ENCODE measurements at places on chromosomes 5 and 9.

DNA sequence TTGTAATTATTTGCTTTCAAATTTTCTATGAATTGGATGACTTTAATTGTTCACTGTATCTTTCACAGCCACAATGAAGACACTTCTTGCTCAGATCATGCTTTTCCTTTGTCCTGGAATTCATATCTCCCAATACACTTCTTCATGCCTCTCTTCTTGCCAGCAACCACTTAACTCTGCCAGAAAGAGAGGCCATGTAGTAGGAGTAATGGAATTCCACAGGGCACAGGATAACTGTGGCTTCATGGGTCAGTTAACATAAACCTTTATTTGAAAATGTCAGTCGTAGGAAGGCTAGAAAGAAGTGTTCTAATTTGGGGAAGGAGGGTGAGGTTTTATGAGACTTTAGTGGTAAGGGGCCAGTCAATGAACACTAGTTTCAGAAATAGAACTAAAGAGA, 190.3 kb downstream of the TMEM167A start:
- DNase-seq, result no peak

DNA sequence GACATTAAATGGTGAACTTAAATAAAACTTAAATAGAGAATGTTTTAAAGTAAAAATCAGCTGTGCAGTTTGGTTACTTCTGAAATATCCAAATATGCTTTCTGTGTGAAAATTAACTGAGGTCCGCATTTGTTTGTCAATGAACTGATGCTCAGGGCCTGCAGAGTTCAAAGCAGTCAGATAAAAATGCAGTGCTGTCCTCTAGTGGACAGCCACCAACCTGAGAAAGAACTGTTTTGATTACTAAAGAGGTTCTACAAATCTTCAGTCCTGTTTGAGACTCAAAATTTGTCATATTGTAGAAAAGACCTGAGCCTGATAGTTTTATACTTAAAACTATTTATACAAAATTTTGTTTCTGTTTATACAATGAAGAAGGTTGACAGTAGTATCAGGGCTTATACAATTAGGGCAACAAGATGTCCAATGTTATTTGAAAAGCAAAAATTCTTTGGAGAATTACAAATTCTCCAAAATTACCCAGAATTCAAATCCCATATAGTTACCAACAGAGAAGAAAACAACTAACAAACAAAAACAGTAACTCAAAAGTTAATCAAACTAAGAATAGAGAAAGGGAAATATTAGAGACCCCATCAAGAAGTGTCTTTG, 232.3 kb upstream of the TBCA start:
- peak; percentile 91 for DNase-seq

DNA sequence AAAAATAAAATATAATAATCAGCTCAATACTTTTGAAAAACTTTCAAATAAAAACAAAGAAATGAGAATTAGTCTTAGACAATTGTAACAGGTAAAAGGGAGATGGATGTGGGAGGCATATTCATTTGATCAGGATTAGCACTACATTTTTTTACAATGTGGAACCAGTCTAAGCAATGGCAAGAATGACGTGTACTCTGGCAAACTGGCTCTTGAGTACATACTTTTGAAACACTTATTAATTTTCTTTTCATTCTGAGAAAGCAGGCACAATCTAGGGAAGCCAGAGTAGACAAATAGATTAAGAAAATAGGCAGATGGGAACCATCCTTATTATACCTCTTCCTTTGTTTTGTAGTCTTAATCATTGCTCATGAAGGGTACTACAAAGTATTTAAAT, 79.7 kb downstream of the MEF2C start:
- DNase-seq, result no peak

- DNase-seq, result no peak
Measured at GRCh38 chr5:76495870-76496269, 92.8 kb downstream of the IQGAP2 start.

GRCh38 chr9:9142001-9142400, 1342.4 kb upstream of the DMAC1 start:
- no peak for DNase-seq

GRCh38 chr5:142748568-142749249, 21.5 kb upstream of the ARHGAP26 start:
- DNase-seq, result no peak

DNA sequence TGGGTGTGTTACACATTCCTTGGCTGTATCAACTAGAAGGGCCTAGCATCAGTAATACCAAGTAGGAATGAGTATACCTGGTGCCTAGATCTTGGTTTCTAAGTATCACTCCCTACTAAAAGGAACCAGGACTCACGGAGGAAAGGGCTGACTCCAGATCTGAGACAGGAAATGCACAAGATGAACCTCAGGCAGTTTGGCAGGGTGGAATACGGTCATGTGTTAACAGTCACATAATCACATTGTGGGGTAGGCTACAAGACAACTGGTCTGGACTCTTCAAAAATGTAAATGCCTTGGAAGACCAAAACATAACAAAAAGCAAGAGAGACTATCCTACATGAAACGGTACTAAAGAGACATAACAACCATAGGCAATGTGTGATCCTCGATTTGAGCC, 158.8 kb downstream of the CRB2 start:
- DNase-seq, result no peak

- DNase-seq, result no peak
Measured at GRCh38 chr5:41256400-41256799, 43.1 kb upstream of the C6 start.

DNA sequence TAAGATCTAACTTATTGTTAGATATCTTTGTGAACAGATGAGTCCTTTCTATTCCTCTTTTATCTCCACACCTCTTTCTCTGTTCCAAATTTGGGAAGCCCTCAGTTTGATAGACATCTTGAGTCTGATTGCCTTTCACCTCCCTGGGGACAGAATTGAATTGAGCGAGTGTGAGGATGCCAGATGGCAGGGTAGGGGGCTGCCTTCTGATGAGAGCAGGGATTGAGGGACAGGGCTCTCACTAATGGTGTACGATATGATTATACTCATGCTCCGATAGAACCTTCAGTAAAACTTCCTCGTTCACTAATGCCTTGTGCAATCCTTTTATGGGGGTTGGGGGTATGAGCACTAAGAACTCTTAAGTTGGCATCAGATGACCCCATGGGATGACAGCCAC, 172.1 kb upstream of the DAP start:
- no peak for DNase-seq

- DNase-seq, result no peak
Measured at GRCh38 chr5:4542145-4542778, 597.9 kb upstream of the ADAMTS16 start.

DNA sequence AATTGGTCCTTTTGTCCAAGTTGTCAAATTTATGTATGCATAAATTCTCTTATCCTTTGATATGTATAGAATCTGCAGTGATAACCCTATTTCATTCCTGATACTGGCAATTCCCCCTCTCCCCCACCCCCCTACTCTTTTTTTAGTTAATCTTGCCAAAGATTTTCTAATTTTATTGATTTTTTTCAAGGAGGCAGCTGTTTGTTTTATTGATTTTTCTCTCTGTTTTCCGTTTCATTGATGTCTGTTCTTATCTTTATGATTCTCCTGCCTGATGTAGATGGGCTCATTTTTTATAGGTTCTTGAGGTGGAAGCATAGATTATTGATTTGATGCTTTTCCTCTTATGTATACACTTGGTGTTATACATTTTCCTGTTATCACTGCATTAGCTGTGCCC, 34.4 kb downstream of the SMC5 start:
- DNase-seq, result no peak

- no peak for DNase-seq
Measured at GRCh38 chr9:127753622-127754021, 18.5 kb upstream of the TOR2A start.

- DNase-seq, result no peak
Measured at GRCh38 chr9:33686942-33687341, 108.4 kb upstream of the PRSS3 start.

DNA sequence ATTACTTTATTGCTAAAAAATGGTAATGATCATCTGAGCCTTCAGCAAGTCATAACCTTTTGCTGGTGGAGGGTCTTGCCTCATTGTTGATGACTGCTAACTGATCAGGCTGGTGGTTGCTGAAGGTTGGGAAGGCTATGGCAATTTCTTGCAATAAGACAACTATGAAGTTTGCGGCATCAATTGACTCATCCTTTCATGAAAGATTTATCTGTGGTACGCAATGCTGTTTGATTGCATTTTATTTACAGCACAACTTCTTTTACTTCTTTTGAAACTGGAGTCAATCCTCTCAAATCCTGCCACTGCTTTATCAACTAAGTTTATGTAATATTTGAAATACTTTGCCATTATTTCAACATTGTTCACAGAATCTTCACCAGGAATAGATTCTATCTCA, 58.3 kb upstream of the ACO1 start:
- no peak for DNase-seq

- DNase-seq, result no peak
Measured at GRCh38 chr9:130943221-130943620, 4.2 kb upstream of the FIBCD1 start.

DNA sequence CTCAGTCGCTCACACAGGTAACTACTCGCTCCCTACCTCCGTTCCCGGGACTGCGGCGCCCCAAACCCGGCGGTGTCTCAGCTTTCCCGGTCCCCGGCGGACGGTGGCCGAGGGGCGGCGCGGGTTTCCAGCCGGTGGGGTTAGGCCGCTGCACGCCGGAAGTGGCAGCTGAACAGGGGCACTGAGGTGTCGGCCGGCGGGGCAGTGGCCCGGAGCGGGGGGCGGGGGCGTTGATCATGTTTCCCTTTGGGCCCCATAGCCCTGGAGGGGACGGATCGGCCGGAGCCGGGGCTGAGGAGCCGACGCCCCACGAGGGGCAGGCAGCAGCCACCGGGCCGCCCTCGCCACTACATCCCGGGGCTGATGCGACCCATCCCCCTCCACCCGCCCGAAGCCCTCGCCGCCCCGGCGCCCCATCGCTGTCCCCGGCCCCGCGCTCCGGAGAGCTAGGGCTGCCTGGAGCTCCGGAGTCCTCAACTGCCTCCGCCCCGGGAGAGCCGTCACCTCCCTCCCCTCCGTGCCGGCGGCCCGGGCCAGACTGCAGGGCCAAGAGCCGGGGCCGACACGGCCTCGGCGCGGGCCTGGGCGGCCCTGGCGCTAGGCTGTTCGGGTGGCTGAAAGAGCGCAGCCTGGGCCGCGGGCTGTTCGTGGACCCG, at the start of gene DCAF10:
TSS of gene DCAF10 (plus strand) at position 167 of the 656 bp plus-strand sequence. CDS start at position 237, 70 bp downstream.
- peak; percentile 71 for DNase-seq

- peak; percentile 88 for DNase-seq
Measured at GRCh38 chr5:126443374-126443851, 20.2 kb downstream of the GRAMD2B start.

- no peak for DNase-seq
Measured at GRCh38 chr5:110790673-110791072, 51.9 kb downstream of the SLC25A46 start.

DNA sequence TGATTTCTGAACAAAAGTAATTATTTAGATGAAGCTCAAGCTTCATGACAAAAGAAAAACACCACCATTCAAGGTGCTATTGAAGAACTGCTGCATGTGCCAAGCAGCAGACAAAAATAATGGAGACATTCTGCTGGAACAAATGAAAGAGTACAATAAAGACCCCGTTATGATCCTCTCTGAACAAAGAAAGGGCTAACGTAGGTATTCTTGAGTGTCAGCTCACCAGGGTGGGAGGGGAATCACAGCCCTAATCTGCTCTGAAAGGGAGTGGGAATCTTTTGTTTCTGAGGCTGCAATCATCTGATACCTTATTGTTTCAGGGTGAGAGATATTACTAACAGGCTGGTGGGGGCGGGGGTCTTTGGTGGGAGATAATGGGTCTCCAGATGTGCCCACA, 15.4 kb downstream of the CEMIP2 start:
- DNase-seq, result no peak

- no peak for DNase-seq
Measured at GRCh38 chr5:60578315-60578714, 121.7 kb downstream of the DEPDC1B start.

- peak; percentile 11 for DNase-seq
Measured at GRCh38 chr5:54254482-54255198, 55.7 kb downstream of the ARL15 start.

GRCh38 chr5:120152472-120152871, 311.6 kb upstream of the PRR16 start:
- DNase-seq, result no peak

- DNase-seq, result no peak
Measured at GRCh38 chr9:37290940-37291485, 131.5 kb upstream of the GRHPR start.

DNA sequence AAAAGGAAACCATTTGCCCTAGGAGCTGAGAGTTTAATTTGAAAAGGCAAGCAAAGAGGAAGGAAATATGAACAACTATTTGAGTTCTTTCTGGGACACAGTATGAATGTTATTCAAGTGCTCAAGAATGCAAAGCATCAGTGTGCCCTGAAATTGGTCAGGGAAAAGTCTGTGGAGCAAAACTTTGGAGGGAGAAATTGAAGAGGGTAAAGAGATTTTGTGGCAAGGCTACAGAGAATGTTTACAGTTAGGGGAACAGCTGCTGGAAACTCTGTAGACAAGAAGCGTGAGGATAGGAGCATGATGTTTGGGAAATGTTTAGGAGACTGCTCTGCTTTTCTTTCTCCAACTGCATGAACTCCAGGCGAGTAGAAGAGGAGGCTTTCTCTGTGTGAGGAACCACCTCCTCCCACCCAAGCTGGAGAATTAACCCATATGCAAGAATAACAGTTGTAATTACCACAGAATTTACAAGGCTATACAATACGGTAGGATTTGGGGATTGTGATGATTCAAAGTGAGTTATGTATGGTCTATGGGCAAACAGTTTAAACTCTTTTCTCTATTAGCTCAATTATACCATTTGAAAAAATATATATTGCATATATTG, 75.4 kb upstream of the IL7R start:
- no peak for DNase-seq

GRCh38 chr5:150022681-150023080, 22.1 kb downstream of the HMGXB3 start:
- no peak for DNase-seq

GRCh38 chr5:30764704-30765103, 428.8 kb upstream of the CDH6 start:
- DNase-seq, result no peak

DNA sequence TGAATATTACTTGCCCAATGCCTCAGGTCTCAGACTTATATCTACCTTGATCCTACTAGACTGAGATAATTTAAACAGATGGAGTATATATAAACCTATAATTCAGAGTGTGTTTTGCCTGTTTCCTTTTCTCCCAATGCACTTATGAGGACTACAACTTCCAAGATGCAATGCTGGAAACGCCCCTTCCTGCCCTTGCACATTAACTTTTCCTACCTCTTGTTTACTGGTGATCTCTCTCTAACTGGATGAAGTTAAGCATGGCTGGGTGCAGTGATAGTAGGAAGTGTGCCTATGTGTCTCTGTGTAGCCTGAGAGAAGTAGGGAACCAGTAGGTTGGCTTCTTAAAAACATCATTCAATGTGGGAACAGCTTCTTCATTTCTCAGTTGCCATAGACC, 115.2 kb downstream of the SVEP1 start:
- DNase-seq, result no peak

DNA sequence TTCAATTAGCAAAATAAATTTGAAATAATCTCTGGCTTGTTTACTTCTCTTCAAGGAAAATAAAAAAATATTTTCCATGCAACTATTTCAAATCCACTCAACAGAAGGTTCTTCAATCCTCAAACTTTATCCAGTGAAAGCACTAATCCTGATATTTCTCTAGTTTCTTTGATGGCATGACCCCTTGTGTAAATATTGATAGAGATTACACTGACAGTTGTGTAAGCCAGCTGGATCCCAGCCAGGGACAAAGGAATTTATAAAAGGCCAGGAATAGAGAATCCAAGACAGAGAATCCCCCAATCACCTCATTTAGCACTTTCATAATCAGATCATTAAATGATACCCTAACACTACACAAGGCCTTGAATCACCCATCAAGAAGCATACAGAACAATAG, 135.2 kb downstream of the GNA14 start:
- DNase-seq, result no peak
